Putamen (tissue), 1 donor: ENCODE measurements at places on chromosomes 7 and 10.
A peak's percentile ranks its signal among the peaks of the same experiment; 100 is the strongest.

- no peak for DNase-seq
These were observed 80.7 kb downstream of the SLC37A3 start for GRCh38 chr7:140317597-140317996.

- peak; percentile 58 for DNase-seq
These were observed 36.6 kb downstream of the SRPK2 start for GRCh38 chr7:105352018-105352612.

DNA sequence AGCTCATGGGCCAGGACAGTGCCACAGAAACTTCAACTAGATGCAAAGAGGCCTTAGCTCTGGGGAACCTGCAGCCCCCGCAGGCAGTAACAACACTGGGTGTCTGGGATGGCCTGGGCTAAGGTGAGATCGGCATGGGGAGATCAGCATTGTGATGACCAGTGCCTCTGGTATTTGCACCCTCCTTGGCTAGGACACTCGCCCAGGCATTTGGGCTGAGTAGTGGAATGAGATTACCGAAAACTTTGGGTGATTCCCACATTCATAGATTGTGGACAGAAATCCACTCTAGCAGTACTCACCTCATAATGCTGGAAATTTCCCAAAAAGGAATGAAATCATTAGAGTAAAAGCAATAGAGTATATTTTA is 70.6 kb upstream of the ZMIZ2 start:
- no peak for DNase-seq

- DNase-seq, result no peak
These were observed 1.4 kb downstream of the TMEM130 start for GRCh38 chr7:98868450-98868849.

- DNase-seq, result no peak
These were observed 182.8 kb upstream of the CDCA7L start for GRCh38 chr7:22128528-22128920.
